ENCODE measurements at places on chromosomes 2 and 18.
A peak's percentile ranks its signal among the peaks of the same experiment; 100 is the strongest.

- no peak for DNase-seq
Measured at GRCh38 chr2:48578313-48578712, 39.3 kb upstream of the GTF2A1L start.

DNA sequence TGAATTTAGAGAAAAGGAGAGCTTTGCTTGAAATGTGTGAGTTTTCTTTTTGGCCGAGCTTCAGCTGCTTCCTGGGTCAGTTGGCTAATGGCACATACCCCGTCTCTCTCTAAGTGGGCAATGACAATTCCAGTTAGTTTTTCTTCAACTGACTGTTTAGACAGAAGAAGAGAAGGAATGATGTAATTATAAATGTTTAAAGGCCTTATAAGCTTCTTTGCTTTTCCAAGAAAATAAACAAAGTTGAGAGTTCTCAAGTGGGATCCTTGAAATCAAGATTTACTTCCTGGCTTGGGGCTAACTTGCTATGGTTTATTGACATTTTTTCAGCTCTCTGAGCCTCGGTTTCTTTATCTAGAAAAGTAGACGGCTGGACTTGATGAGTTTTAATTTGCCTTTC lies 794.9 kb upstream of the ACVR2A start:
- no peak for DNase-seq

- no peak for DNase-seq
Measured at GRCh38 chr2:163175294-163175693, 336.7 kb upstream of the KCNH7 start.

GRCh38 chr2:135741395-135742324 lies at the start of gene UBXN4:
Gene UBXN4, plus strand, starts transcription at chr2:135741855. Its CDS starts 75 bp downstream, at chr2:135741930.
- peak; percentile 99 for DNase-seq

Measured in NCI-H226 (cell line).